ENCODE measurements at places on chromosomes 2 and 18. TPM values are rescaled to one million over a fixed set of nuclear protein-coding genes. Genes with fewer than 3 reads are reported as not detected.

DNA sequence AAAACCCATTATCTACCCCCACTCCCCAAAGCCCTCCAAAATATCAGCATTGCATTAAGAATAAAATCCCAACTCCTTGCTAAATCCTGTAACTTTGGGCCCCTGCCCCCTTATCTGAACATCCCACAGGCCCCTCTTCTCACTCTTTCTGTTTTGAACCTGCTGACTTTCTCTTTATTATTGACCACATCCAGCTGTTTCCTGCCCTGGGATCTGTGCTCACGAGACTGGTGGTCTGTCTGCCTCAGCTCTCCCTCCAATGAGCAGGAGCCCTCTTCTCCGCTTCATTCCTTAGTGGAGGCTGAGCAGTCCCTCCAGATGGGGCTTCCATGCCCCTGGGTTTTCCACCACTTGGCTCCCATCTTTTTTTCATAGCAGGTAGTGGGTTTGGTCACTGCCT lies 116.9 kb downstream of the ACKR3 start:
- peaks cover 12% of the 10 kb centered on the region for H3K27me3 ChIP-seq
- DNase-seq = no peak
- no peaks in the 10 kb centered on the region for H3K36me3 ChIP-seq
- no peak overlapping the region for H3K27ac ChIP-seq
- no peak overlapping the region for H3K4me3 ChIP-seq

DNA sequence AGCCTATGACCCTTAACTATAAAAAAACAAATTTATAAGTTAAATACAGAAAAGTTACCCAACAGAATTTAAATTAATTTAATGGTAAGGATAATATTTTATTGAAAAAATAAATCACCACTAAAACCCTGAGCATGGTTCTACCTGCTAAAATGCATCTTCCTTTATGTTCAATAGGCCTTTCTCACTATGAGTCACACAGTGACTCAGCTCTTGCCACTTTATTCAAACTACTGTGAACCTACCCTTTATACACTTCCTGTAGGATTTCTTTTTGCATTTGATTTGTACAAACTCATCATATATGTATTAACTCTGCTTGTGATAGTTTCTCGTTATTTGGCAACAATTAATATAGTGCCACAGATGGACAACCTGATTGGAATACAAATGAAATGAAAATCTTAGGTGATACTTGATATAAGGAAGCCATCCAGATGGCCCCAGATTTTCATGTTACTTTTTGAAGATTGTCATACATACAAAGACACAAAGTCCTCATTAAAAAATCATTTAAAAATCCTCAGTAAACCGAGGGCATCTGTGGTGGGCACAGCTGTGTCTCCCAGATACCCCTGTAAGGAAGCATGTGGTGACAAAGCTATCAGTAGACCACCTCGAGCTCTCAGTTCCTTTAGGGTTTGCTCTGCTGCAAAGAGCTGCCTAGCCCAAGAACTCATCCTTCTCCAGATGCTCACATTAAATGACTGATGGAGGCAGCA lies 55.2 kb upstream of the COBLL1 start:
- H3K36me3 ChIP-seq = no peaks in the 10 kb centered on the region
- H3K27ac ChIP-seq = peak overlapping the region; percentile 46
- H3K27me3 ChIP-seq = peaks cover 3% of the 10 kb centered on the region
- H3K4me3 ChIP-seq = no peak overlapping the region

GRCh38 chr2:182006595-182007341 lies 21.1 kb downstream of the PPP1R1C start:
- no peak overlapping the region for H3K4me3 ChIP-seq
- peaks cover 8% of the 10 kb centered on the region for H3K27me3 ChIP-seq
- no peak for DNase-seq
- no peaks in the 10 kb centered on the region for H3K36me3 ChIP-seq
- no peaks in the 10 kb centered on the region for H3K4me1 ChIP-seq
- H3K27ac ChIP-seq = no peak overlapping the region

Gene RNF152
- total RNA-seq = 0.73 TPM

DNA sequence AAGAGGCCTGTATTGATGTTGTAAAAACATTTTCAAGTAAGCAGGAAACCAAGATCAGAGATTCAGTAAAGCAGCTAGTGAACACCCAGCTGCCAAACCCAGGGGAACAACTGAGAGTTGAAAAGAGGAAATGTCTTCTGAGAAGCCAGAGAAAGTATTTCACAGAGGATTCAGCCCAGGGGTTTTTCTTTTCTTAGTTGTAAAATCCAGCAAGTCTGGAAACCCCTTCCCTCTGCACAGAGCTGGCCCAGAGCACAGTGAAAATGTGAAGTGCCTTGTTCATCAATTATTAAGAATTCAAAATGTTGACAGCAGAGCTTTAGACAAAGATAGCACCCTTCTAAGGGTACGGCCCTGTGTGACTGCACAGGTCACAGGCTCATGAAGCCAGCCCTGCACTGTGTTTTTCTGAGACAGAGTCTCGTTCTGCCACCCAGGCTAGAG lies 28.4 kb downstream of the AFF3 start:
- peaks cover 5% of the 10 kb centered on the region for H3K36me3 ChIP-seq
- no peak for DNase-seq
- no peak overlapping the region for H3K4me3 ChIP-seq
- H3K27me3 ChIP-seq = peaks cover 24% of the 10 kb centered on the region
- no peak overlapping the region for H3K27ac ChIP-seq

- no peak overlapping the region for H3K4me3 ChIP-seq
- H3K4me1 ChIP-seq = no peaks in the 10 kb centered on the region
- H3K36me3 ChIP-seq = no peaks in the 10 kb centered on the region
- DNase-seq = no peak
- peaks cover 13% of the 10 kb centered on the region for H3K27me3 ChIP-seq
Observed at GRCh38 chr2:66448136-66448991, 13.4 kb downstream of the MEIS1 start.

Gene CBLN2
- total RNA-seq = not detected

GRCh38 chr2:173793709-173794565 lies 171.2 kb downstream of the SP3 start:
- peaks cover 41% of the 10 kb centered on the region for H3K27me3 ChIP-seq
- no peak for DNase-seq
- H3K4me3 ChIP-seq = no peak overlapping the region
- H3K36me3 ChIP-seq = no peaks in the 10 kb centered on the region

DNA sequence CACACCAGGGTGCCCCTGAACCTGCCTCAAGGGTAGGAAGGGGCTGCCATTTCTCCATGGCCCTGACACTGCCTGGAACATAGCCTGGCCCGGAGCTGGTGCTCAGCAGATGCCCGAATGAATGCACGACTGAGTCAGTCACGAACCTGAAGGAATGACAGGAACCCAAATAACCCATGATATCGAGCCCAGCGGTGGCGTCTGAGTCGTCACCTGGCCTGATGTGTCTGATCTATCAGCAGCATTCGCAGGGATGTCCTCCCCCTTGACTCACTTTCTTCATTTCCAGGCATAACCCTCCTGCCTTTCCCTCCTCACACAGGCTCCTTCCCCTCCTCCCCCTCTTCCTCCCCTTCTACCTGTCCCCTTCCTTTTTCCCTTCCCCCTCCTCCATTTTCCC lies 52.1 kb upstream of the SMAD7 start:
- peaks cover 9% of the 10 kb centered on the region for H3K27me3 ChIP-seq
- DNase-seq = no peak
- H3K27ac ChIP-seq = no peak overlapping the region
- H3K4me3 ChIP-seq = no peak overlapping the region
- no peaks in the 10 kb centered on the region for H3K36me3 ChIP-seq
- H3K4me1 ChIP-seq = no peaks in the 10 kb centered on the region

Gene C1GALT1C1L
- total RNA-seq = not detected

Gene UPP2
- not detected for total RNA-seq

Gene KLHL14
- total RNA-seq = 0.22 TPM

- no peak overlapping the region for H3K27ac ChIP-seq
- peaks cover 15% of the 10 kb centered on the region for H3K27me3 ChIP-seq
- H3K4me3 ChIP-seq = no peak overlapping the region
- H3K36me3 ChIP-seq = no peaks in the 10 kb centered on the region
- H3K4me1 ChIP-seq = no peaks in the 10 kb centered on the region
Observed at GRCh38 chr2:109694190-109694589, 80.0 kb downstream of the SOWAHC start.

DNA sequence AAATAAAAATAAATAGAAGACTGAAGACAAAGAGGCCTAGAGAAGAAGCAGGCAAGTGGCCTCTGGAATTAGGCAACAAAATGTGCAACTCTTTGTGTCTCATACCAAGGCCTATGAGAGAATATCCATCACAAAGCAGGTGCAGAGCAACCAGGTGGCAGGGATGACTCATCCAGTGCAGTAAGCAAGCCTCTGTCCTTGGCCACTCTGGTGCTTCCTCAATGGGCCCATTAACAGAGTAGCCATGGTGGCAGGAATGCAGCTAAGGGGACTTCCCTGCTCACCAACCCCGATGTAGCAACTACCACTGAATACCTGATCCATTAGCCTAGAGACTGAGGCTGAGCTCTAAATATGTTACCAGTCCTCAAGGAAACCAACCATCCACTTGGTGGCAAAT lies 11.0 kb upstream of the EPG5 start:
- peaks cover 7% of the 10 kb centered on the region for H3K4me1 ChIP-seq
- no peak overlapping the region for H3K27ac ChIP-seq
- H3K27me3 ChIP-seq = no peaks in the 10 kb centered on the region
- no peak for DNase-seq
- H3K4me3 ChIP-seq = no peak overlapping the region

- H3K36me3 ChIP-seq = no peaks in the 10 kb centered on the region
- peaks cover 33% of the 10 kb centered on the region for H3K27me3 ChIP-seq
- peak; percentile 63 for DNase-seq
- peak overlapping the region; percentile 80 for H3K4me3 ChIP-seq
- H3K27ac ChIP-seq = no peak overlapping the region
Observed at GRCh38 chr18:22559414-22560274, 141.9 kb upstream of the CTAGE1 start.

- no peaks in the 10 kb centered on the region for H3K4me1 ChIP-seq
- no peak for DNase-seq
- H3K27ac ChIP-seq = no peak overlapping the region
- no peaks in the 10 kb centered on the region for H3K36me3 ChIP-seq
- H3K27me3 ChIP-seq = peaks cover 19% of the 10 kb centered on the region
- no peak overlapping the region for H3K4me3 ChIP-seq
Observed at GRCh38 chr2:200095436-200095835, 140.1 kb downstream of the MAIP1 start.

Gene CHRNA1
- total RNA-seq = not detected

- peaks cover 20% of the 10 kb centered on the region for H3K27me3 ChIP-seq
- H3K4me1 ChIP-seq = no peaks in the 10 kb centered on the region
- H3K4me3 ChIP-seq = no peak overlapping the region
Observed at GRCh38 chr2:229268626-229269025, 2.5 kb downstream of the PID1 start.

DNA sequence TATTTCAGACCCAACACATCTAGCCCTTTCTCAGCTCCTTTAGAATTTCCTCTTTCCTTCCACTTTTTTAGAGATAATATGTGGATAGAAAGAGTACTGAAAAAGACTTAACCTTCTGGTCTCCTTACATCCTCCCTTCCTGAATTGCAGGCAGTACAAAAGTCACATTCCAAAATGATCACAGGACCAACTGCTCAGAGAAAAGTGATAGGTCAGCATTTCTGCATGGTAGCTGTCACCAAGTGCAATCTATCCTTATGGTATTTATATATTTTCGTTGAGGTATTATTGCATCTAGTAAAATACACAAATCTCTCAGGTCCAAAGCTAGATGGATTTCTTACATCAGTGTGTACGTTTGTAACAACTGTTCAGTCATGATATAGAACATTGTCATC lies 427.5 kb downstream of the LPIN1 start:
- H3K4me3 ChIP-seq = no peak overlapping the region
- no peak for DNase-seq
- H3K27ac ChIP-seq = no peak overlapping the region
- H3K4me1 ChIP-seq = peaks cover 45% of the 10 kb centered on the region
- no peaks in the 10 kb centered on the region for H3K36me3 ChIP-seq

Gene CHRNG
- not detected for total RNA-seq

Gene CFAP221
- total RNA-seq = not detected

GRCh38 chr2:195820373-195820772 lies 163.3 kb downstream of the SLC39A10 start:
- DNase-seq = no peak
- no peaks in the 10 kb centered on the region for H3K36me3 ChIP-seq
- H3K27ac ChIP-seq = no peak overlapping the region
- H3K4me1 ChIP-seq = no peaks in the 10 kb centered on the region

DNA sequence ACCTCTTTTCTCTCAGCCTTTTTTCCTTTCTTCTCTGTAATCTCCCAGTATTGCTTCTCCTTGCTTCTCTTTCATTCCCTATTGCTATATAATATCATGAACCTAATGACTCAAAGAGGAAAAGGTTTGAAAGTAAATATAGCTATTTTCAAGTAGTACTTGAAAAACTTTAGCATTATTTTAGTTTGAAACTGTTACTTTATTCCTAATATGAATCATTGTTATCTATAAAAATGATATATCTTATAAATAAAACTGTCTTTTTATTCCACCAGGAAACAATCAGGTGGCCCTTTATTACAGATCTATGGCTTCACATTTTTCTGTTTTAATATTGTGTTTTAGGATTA lies 311 bp upstream of the SCN1A start:
- no peaks in the 10 kb centered on the region for H3K36me3 ChIP-seq
- DNase-seq = no peak
- H3K4me1 ChIP-seq = peaks cover 4% of the 10 kb centered on the region

Gene GRB14
- not detected for total RNA-seq

Gene WDR12
- 76.4 TPM for total RNA-seq

GRCh38 chr2:238843476-238843875 lies 4.4 kb upstream of the TWIST2 start:
- no peaks in the 10 kb centered on the region for H3K36me3 ChIP-seq
- no peak overlapping the region for H3K4me3 ChIP-seq
- no peak overlapping the region for H3K27ac ChIP-seq
- H3K4me1 ChIP-seq = no peaks in the 10 kb centered on the region

Gene KATNAL2
- total RNA-seq = 0.31 TPM

- no peaks in the 10 kb centered on the region for H3K36me3 ChIP-seq
- peaks cover 77% of the 10 kb centered on the region for H3K4me1 ChIP-seq
- no peak for DNase-seq
- H3K27ac ChIP-seq = peak overlapping the region; percentile 92
Observed at GRCh38 chr2:28683100-28683706, 68.4 kb upstream of the PPP1CB start.

DNA sequence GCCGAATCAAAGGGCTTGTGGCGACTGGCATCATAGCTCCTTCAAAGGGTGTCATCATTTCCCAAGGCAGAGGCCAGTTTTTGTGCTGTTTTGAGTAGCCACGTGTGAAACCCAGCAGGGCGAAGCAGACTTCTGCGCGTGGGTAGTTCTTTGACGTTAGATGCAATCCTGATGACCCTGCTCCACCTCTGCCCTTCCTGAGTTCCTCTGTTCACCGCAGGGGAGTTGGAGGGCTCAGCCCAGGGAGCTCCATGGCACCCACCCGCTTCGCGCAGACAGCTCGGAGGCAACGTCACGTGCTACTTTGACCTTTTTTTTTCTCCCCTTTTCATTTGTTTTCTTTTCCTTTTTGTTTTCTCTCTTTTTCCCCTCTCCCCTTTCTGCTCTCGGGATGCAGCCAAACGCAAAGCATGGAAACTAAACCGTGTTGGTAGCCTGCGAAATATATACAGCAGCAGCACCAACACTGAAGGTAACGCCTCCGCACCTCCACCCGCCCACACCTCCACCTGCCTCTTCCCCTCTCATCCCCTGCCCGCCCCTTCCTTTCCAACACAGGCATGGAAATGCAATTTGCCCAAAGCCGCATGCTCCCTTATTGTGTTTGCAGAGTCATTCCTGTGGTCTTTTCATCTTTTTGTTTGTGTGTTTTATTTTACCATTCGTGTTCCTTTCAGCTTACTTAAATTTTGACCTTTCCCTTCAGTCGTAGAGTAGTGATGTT lies 153.6 kb downstream of the GBX2 start:
- no peak overlapping the region for H3K4me3 ChIP-seq
- peaks cover 17% of the 10 kb centered on the region for H3K4me1 ChIP-seq
- H3K36me3 ChIP-seq = no peaks in the 10 kb centered on the region

- H3K4me3 ChIP-seq = no peak overlapping the region
- H3K36me3 ChIP-seq = no peaks in the 10 kb centered on the region
- peaks cover 23% of the 10 kb centered on the region for H3K4me1 ChIP-seq
- DNase-seq = no peak
Observed at GRCh38 chr2:27708666-27709065, 45.0 kb downstream of the SLC4A1AP start.

Data from natural killer cell treated with Interleukin-12 subunit alpha and Interleukin-12 subunit beta and Interleukin-15 and Interleukin-18, amount 100 ng/mL, for 72 hours (primary cell).